ENCODE measurements at places on chromosomes 2 and 18. TPM values are rescaled to one million over a fixed set of nuclear protein-coding genes. Genes with fewer than 3 reads are reported as not detected.

DNA sequence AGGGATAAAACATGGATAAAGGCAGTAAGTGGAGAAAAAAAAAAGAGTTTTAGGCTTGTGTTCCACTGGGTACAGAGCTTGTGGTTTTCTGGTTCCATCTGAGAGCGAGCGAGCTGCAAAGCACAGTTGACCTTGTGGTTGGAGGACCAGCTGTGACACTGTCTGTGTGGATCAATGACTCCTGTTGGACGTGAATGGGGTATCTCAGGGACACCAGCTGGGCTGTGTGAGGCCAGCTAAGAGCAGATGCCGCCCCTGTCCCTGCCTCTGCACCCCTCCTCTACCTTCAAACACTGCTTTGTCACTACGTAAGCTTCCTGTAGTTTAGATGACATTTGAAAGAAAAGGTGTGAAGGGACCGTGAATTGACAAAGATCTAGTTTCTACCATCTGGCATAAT is 67.8 kb downstream of the QPCT start:
- DNase-seq: no peak

GRCh38 chr18:47251289-47252120 is at the start of gene SKOR2:
SKOR2 (minus strand) TSS chr18:47251660; CDS start chr18:47249183, 2,477 bp downstream.
- DNase-seq: no peak

DNA sequence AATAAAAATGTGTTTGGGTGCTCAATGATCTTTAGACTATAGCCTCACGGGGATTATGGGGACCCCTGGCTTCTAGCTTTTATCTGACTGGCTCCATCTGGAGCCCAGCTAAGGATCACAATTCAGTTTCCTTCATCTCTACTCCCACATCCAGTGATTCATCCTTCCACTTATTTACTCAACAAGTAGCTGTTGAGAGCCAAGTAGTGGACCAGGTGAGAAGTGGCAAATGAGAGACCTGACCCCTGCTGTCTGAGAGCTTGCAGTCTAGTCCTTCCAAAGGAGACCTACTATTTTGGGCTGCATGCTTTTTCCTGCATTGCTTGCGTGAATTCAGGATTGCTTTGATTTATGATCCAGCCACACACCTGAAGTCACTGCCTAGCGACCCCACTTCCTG is 10.7 kb upstream of the DSG3 start:
- no peak for DNase-seq

DNA sequence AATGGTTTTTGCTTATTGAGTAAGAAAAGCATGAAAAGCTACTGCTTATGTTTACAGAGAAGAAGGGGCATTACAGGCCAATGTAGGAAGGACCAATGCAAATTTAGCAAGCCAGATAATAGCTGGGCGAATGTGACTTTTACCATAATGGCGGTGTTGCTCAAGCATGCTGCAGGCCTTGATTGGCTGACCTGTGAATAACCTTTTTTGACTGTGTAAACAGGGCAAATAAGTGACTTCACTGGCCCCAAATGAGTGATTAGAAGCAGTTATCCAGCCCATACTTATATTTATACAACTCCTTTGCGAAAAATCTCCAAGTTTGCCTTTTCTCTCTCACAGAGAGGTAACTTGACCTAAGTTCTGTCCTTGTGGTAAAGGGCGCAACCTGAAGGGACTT is 146.9 kb downstream of the SP3 start:
- DNase-seq: no peak

- peak; percentile 95 for DNase-seq
These were observed 59.2 kb downstream of the IL1R2 start for GRCh38 chr2:102050854-102051391.

GRCh38 chr2:71789556-71790204 is 336.3 kb downstream of the DYSF start:
- no peak for DNase-seq

DNA sequence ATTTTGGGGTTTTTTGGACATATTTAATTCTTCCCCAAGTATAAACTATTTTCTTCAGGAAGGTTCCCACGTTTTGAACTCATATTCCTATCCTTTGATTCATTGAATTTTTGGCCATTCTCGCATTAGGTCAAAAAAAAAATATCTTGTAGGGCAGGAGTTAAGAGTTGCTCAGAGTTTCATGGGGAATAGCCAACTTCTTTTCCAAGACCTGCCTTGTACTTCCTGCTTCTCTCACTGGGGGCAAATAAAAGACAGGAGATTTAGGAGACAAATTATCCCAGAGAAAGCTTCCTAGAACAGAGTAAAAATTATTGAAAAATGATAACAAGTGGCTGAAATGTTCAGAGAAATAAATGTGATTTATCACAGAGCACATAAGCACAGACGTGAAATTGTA is 55.2 kb upstream of the BCL11A start:
- DNase-seq: no peak

DNA sequence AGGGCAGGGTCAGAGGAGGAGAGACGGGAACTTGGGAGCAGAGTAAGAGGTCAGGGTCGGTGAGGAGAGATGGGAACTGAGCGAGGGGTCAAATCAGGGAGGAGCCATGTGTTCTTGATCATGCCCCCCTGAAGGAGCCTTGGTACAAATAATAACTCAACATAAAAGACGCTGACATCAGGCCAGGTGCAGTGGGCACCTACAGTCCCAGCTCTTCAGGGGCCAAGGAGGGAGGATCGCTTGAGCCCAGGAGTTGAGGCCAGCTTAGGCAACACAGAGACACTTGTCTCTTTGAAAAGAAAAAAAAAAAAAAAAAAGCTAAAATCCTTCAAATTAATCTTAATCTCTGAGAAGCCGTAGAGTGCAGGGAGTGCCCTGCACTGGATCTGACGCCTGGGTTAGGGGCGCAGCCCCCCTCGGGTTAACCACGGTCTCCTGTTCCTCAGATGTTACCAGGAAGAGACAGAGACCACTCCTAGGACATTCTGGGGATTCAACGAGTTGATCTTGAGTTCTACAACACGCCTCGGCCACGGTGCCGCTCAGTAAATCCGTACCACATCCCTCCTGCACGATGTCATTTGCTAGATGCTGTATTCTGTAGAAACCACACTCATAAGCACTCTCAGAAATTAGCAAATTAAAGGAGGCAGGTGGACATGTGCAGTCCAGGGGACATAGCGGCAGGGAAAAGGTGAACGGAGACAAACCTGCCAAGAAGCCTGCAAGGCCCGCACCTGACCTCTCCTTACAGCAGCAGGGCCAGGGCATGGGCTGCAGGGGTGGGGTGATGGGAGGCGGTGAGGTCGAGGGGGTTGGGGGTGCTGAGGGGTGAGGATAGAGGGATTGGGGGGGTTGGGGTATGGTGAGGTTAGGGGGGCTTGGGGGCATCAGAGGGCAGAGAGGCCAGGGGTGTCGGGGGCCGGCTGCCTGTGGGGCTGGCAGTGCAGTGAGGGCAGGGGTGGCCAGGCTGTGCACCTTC is 29.2 kb downstream of the SLC66A2 start:
- peak; percentile 51 for DNase-seq

- DNase-seq: peak; percentile 35
These were observed 436.4 kb upstream of the SALL3 start for GRCh38 chr18:78543201-78543725.

DNA sequence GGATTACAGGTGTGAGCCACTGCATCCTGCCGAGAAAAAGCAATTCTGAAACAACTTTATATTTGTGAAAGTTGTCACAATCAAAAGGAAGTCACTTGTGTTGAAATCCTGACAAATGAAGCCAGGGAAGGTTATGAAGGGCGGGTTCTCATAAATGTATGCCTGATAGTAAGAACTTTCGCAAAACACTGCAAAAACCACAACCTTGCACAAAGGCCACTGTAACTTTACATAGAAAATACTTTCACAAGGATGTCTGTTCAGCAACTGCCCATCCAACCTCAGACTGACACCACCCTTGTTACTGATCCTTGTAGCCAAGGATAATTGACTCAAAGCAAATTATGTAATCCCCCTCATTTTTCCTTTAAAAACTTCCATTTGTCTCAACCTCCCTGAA is 90.6 kb downstream of the SLC4A3 start:
- DNase-seq: no peak

DNA sequence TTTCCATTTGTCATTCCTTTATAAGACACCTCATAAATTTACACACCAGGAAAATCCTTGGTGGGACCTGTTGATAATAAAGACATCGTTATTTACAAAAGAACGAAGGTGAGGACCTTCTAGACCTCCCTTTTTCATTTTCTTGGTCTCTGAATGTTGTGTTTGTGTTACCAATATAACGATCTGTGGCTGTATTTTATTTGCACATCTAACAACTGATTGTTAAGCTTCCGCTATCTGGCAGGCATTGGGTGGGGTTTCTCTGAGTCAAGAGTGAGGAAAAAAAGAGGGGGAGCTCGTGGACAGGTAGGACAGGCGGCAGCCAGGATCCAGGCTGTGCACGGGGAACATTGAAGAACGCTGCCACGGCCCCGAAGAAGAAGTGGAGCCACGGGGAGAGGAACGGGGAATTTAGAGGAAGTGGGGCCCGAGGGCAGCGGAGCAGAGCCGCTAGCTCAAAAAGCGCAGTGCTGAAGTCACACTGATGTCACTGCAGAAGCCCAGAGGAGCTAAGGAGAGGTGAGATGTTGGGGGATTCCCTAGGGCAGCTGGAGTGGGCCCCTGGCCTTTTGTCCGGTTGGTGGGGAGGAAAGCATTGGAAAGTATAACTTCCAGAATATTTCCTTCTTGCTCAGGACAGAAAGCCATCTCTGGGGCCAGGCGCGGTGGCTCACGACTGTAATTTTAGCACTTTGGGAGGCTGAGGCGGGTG is 20.9 kb upstream of the DNMT3A start:
- DNase-seq: peak; percentile 88

DNA sequence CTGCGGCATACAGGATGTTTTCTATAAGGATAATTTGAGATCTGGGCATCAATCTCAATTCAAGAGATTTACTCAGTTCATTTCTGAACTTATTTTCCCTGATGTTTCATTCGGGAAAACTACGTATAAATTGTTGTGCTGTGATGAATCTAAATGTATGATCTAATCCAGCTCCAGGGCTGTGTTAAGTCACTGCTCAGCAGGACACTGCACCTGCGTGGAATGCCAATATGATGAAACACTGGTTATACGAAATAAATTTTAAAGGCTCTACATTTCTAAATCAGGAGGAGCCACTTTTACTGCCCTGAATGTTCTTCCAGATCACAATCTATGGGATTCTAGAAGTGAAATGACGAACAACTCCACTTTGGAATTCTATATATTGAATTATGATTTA is 259.0 kb downstream of the HNMT start:
- DNase-seq: no peak

GRCh38 chr2:194619366-194619765 is 1037.7 kb upstream of the SLC39A10 start:
- DNase-seq: no peak

The REG3G gene
- total RNA-seq: 0.52 TPM

The MC4R gene
- total RNA-seq: not detected

The LIMS4 gene
- total RNA-seq: 8.2 TPM

The STPG4 gene
- total RNA-seq: 0.52 TPM

The OBSL1 gene
- total RNA-seq: 57.7 TPM

The TMEM178A gene
- total RNA-seq: 0.69 TPM

The TCF7L1 gene
- 25.9 TPM for total RNA-seq

The TTC31 gene
- 13.2 TPM for total RNA-seq

The CNDP1 gene
- not detected for total RNA-seq

The WDR7 gene
- 27.3 TPM for total RNA-seq

Data from posterior vena cava (tissue), 2 donors.